ENCODE measurements at places on chromosomes 3 and 15.

- DNase-seq, result no peak
Observed at GRCh38 chr15:100191161-100191560, 150.6 kb downstream of the ADAMTS17 start.

DNA sequence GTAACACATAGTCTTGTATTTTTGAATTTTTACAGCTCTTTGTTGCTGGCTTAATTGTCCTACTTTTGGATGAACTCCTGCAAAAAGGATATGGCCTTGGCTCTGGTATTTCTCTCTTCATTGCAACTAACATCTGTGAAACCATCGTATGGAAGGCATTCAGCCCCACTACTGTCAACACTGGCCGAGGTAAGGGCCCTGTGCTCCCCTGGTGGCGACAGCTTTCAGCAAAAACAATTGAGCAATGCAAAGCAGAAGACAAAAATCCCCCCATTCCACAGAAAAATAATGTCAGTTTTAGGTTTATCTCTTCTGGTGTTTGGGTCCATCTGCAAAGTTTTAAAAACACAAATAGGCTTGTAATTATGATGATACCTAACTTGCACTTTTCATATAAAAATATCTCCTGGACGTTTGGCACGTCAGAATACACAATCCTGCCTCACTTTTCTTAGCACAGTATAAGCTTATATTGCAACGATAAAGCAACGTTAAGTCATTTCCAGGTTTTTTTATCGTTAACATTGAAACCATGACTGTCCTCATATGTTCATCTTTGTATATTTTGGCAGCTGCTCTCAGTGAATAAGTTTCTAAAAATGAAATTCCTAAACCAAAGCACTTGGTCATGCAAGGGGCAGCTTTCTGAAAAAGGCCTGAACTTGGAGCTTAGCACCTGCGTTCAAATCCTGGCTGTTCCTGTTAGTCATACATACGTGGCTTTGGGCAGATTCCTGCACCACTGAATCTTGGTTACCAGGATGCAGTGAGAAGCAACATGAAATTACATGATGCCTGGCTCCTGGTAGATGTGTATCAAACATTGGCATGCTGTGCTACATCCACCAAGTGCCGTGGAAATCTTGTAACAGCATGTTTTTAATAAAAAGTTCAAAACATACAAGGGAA is 8.5 kb downstream of the SEC61A1 start:
- DNase-seq, result no peak

GRCh38 chr15:34514251-34514670 is 69.2 kb downstream of the GOLGA8B start:
- DNase-seq, result no peak

DNA sequence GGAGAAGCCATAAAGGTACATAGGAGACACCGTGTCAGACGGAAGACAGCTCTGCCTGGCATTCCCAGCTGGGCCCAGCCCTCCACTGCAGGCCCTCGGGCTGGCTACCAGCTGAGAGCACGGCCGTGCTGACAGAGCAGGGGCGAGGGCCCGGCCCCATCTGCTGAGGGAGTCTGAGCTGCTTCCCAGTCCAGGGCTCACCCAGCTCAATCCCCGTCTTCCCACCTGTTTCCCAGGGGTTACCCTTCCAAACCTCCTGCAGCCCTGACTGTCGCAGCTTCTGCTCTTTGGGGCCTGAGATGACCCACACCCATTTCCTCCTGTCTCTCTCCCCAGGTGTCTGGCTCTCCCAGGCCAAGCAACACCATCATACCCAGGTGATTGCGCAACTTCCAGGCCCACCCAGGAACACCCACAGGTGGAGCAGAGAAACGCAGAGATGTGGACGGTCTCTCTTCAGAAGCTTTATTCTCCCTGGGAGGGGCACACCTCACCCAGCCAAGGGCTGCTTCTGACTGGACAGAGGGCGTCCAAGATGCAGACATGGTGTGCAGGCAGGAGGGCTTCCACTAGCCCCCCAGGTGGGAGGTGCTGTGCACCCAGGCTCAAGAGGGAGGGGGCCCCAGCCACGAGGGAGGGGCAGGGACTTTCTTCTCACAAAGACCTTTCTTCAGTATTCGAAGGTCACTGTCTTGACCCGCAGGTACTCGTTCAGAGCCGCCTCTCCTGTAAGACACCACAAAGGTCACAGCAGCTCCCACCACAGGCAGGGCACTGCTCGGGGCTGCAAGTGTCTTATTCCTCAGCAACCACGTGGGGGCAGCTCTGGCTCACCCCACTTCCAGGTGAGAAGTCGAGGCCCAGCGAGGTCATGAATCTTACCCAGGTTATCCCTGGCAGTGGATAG is 19.4 kb upstream of the SLC41A3 start:
- no peak for DNase-seq

- no peak for DNase-seq
Observed at GRCh38 chr3:109995377-109995776, 658.0 kb upstream of the DPPA4 start.

DNA sequence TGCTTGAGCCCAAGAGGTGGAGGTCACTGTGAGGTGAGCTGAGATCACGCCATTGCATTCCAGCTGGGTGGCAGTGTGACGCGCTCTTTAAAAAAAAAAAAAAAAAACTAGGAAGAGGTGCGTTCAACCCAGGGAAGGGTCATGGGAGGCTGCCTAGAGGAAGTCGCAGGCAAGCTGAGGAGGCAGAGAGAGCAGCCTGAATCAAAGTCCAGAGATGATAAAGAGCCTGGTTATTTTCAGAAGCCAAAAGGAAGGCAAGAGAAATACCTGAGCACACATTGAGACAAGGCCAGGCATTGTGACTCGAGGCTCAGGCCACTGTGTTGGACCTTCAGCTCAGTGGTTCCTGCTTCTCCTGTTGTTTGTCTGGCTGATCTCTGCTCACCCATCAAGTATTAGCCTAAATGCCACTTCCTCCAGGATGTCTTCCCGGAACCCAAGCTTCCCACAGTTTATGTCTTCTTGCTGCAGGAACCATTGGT is 16.1 kb upstream of the GCNT3 start:
- no peak for DNase-seq

- no peak for DNase-seq
Observed at GRCh38 chr3:13119471-13120220, 46.4 kb upstream of the IQSEC1 start.

DNA sequence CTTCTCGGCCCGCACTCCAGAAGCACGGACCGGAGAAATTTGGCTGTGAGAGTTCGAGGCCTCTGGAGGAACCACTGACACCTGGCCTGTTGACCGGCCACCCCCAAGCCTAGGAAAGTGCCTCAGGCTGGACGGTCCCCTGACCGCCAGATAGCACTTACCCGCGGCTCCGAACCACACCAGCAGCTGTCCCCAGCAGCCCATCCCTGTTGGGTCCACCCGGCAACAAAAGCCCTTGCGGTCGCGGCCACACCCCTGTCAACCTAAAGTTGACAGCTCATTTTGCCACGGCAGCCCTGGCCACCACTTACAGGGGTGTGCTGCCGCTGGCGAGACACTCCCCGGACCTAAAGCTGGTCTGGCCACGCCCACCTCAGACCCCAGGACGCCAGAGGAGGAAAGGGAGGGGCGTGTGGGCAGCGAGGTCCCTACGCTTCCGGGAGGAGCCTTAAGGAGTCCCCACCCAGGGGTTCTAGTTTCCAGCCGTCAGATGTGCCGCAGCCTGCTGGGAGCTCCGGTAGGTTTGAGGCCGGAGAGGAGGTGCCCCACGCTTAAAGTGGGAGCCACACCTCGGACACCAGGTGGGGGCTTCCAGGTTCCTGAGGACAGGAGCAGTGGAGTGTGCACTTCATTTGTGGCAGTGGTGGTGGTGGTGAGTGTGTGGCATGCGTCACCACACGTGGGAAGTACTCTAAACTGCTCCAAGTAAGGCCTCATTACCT is at the start of gene LTK:
TSS of gene LTK (minus strand) at position 322 of the 722 bp plus-strand sequence. CDS start at position 204, 118 bp downstream.
- DNase-seq, result no peak

DNA sequence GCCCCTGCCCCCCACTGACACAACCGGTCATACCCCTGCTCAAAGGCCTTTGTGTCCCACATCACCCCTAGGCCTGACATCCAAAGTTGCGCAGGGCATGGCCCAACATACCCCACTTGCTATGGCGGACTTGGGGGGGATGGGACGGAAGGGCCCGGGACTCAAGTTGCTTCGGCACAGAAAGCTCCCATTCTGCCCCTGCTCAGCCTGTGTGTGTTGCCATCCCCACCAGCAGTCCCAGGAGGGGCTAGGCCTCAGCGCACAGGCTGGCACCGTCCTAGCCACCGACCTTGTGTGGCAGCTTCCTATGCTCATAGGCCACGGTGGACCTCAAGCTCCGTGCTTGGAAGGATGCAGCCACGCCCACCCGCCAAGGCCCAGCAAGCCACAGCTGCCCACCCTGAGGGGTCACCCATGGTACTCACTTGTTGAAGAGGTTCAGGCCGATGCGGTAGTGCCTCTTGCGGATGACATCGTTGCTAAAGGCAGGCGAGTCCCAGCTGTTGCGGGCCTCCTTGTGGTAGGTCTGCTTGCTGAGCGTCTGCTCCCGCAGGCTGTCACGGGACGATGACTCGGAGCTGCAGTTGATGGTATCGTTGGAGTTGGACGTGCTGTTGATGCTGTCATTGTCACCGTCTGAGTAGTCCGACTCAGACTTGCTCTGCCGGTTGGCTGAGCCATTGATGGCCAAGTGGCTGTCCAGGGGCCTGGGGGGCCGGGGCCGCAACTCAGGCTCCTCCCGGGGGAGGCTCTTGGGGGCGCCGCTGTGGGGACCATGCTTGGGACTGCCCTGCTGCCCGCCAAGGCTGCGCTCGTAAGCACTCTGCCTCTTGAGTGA is 93.9 kb upstream of the RPL32 start:
- DNase-seq, result no peak

DNA sequence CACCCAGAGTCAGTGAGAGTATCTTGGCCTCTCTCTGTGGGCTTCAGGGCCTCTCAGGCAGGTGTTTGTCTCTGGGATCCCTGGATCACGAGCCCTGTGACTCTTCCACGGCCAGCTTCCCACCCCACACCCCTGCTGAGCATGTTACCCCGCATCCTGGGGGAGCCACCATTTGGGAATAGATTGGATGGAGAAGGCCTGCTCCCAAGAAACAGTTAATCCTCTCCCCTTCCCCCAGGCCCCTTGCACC is 15.5 kb upstream of the SRP14 start:
- no peak for DNase-seq

GRCh38 chr3:32436816-32437189 is 45.1 kb downstream of the CMTM7 start:
- DNase-seq, result no peak

- no peak for DNase-seq
Observed at GRCh38 chr3:101631098-101631796, 45.7 kb downstream of the ZBTB11 start.

GRCh38 chr3:115108614-115109013 is 38.5 kb downstream of the ZBTB20 start:
- no peak for DNase-seq

GRCh38 chr3:196016485-196016884 is 65.4 kb downstream of the TFRC start:
- DNase-seq, result no peak

- DNase-seq, result no peak
Observed at GRCh38 chr15:25543196-25543595, 104.4 kb upstream of the UBE3A start.

GRCh38 chr15:65409036-65409631 is 13.6 kb downstream of the IGDCC4 start:
- no peak for DNase-seq

GRCh38 chr3:190433626-190434025 is 16.1 kb downstream of the TMEM207 start:
- DNase-seq, result no peak

- DNase-seq, result no peak
Observed at GRCh38 chr3:128281461-128282367, 128.4 kb downstream of the EEFSEC start.

GRCh38 chr15:71629781-71630474 is 180.4 kb upstream of the NR2E3 start:
- no peak for DNase-seq

GRCh38 chr3:83096-83495 is 113.5 kb upstream of the CHL1 start:
- DNase-seq, result no peak

DNA sequence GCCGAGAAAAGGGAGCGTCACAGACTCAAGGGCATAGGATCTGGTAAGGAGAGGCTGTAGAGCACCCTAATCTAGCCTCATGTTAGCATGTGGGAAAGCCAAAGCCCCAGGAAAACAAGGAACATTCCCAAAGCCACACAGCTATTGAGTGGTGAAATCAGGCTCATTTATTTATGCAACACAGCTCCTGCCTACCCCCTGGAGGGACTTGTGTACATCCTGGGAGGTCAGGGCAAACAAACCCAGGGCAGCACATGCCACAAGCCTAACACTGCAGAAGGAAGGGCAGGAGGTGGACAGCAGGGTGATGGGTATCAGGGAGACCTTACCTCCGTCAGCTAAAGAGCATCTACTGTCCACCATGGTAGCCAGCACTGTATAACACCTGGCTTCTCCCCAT is 283.5 kb downstream of the RPLP1 start:
- DNase-seq, result no peak

DNA sequence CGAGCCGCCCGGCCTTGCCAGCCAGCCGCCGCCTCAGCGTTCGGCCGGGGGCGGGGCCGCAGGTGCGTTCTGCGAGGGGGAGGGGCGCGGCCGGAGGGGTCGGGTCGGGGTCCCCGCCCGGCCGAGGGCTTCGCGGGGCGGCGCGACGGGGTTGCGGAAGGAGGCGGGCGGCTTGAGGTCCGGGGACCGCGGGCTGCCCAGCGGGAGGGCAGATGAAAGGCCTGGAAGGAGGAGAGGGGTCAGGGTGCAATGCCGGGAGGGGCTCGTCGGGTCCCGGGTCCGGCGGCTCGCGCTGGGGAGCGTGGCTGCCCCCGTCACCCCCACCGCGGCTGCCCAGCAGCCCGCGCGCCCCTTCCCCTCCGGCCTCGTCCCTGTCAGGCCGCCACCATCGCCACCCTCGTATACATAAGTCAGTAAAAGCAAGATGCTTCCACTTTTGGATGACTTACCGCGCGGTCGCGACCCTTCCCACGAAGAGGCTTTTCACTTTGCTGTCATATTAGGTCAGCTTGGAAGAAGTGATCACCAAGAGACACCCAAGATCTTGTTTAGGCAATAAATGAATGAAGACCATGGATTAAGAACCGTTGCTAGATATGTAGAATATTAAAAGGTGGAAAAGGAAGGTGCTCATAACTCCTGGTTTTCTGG is 620 bp upstream of the ANP32A start:
- no peak for DNase-seq

DNA sequence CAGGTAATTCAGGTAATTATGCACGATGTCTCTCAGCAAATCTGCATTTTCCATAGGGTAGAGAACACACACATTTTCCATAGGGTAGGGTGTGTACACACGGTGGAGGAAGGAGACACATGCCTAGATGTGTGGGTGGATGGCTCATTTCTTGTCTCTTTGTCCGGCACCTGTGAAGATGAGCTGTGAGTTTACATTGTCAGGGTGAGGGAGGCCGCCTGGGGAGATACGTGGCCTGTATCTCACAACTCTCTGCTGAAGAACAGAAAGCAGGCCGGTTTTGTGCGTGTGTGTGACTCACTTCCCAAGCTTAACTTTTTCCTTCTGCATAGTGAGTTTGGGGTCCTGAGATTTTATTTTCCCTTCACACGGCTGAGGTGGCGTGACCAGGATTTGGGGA is 60.3 kb downstream of the SLC6A6 start:
- no peak for DNase-seq

- no peak for DNase-seq
Observed at GRCh38 chr3:146110161-146110560, 50.8 kb downstream of the PLOD2 start.
